ENCODE measurements at places on chromosomes 2 and 18.

DNA sequence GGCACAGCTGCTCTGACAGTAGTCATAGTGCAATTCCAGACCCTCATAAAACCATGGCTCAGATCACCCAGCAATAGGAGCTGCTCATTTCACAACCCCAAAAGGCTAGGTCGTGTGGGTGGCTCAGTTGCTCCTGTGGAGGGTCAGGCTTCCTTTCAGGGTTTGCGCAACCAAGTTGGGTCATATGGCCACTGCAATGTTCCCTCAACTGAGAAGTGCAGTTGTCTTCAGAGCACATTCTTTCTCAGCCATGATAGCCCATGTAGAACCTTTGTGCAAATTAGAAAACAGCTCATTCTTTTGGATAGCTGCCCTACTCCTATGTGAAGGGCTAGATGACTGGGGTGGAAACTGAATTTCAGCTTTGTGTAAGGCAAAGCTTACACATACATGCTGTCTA, 3.2 kb downstream of the SERPINB13 start:
- DNase-seq, result no peak

GRCh38 chr2:173432049-173432754, 77.5 kb downstream of the CDCA7 start:
- DNase-seq, result no peak

DNA sequence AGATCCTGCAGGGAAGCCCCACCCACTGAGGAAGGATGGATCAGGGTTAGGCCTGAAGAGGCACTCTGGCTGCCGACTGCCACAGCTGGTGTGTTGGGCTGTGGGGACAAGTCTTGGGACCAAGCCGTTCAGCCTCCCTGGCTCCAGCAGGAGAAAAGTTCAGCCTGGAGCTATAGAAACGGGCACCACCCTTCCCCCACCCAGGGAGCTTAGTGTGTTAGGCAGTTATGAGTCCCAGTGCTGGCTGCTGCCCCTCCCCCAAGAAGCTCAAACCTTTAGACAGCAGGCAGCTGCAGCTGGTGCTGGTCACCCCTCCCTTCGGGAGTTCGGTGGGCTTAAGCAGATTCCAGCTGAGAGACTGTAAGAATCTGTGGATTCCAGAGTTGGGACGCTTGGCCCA, 447.1 kb upstream of the HS6ST1 start:
- DNase-seq, result no peak

DNA sequence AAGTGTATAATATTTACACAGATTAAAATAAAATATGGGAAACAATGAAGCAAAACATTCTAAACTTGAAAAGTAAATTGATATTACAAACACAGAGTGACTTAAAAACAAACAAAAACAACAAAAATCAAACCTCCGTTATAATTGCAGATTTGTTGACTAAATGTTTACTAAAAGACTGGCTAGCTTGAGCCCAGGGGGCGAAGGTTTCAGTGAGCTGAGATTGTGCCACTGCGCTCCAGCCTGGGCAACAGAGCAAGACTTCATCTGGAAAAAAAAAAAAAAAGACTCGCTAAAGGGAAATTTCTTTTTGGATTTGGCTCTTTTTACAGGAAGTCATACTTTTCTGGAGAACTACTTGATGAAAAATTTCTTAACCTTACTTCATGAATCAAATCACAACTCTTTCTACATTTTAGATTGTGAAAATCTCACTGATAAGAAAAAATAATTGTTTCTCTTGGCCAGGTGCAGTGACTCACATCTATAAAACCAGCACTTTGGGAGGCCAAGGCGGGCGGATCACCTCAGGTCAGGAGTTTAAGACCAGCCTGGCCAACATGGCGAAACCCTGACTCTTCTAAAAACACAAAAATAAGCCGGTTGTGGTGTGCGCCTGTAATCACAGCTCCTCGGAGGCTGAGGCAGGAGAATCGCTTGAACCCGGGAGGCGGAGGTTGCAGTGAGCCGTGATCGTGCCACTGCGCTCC, 9.7 kb downstream of the TFPI start:
- DNase-seq, result no peak

DNA sequence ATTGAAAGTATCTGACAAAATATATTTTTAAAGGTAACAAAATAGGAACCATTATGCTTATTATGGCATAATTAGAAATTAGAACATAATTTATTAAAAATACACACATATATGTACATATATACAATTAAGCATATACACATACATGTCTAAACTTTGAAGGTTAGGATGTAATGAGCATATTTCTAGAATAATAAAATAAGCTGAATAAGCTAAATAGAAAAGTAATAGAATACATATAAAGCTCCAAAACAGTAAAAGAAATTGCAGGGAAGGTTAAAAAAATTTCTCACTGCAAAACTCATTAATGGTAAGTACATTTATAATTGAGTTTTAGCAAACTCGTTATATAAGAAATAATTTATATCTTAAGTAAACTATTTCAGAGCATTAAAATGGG, 1561.5 kb upstream of the ZEB2 start:
- DNase-seq, result no peak

- DNase-seq, result no peak
These were observed 9.4 kb downstream of the HNRNPA3 start for GRCh38 chr2:177221970-177222369.

- no peak for DNase-seq
These were observed 114.1 kb upstream of the PKDCC start for GRCh38 chr2:41933585-41934320.

- no peak for DNase-seq
These were observed 555.0 kb upstream of the TMEFF2 start for GRCh38 chr2:192749611-192750200.
